ENCODE measurements at places on chromosomes 7 and 10. TPM values are rescaled to one million over a fixed set of nuclear protein-coding genes. Genes with fewer than 3 reads are reported as not detected.

Gene EGR2
- total RNA-seq = 2.3 TPM

Gene CDHR3
- 4.8 TPM for total RNA-seq

Gene NACAD
- total RNA-seq = 8.9 TPM

Gene ZNF92
- 24.9 TPM for total RNA-seq

Gene MYO1G
- total RNA-seq = 1.0 TPM

All from camera-type eye (tissue), 1 donor.